ENCODE measurements at places on chromosomes 2 and 18.

DNA sequence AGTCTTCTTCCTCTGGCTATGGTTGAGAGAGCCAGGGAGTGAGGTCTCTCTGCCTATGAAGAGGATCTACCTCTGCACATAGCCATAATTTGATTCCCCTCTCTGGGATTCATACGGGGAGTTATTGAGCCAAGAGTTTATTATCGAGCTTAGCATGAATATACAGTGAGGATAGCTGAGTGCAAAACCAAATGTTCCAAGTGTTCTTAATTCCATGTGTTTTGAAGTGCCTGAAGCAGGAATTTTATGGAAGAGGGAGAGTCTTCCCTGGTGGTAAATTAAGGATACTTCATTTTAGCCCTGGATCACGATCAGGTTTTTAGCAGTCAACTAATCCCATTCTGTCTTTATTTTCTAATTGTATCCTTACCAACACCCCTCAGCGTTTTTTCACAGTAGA is 270.6 kb downstream of the C1D start:
- DNase-seq = no peak

DNA sequence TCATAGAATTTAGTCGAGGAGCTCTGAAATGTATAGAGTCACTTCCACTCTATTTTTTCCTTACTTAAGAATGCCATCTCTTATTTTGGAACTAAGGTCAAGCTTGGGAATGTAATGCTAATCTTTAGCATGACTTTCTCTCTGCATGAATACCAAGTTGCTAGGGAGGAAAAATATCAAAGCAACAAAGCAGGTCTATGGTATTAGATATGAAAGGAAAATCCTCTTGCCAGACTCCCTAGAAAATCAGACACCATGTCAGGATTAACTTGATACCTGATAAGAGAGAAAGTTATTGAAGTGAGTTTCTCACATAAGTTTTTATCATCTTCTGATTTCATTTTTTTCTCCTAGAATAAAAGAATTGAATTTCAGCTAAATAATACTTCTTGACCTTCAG is 341.7 kb upstream of the ZNF804A start:
- no peak for DNase-seq

- DNase-seq = no peak
Measured at GRCh38 chr2:5121642-5122041, 570.5 kb upstream of the SOX11 start.

DNA sequence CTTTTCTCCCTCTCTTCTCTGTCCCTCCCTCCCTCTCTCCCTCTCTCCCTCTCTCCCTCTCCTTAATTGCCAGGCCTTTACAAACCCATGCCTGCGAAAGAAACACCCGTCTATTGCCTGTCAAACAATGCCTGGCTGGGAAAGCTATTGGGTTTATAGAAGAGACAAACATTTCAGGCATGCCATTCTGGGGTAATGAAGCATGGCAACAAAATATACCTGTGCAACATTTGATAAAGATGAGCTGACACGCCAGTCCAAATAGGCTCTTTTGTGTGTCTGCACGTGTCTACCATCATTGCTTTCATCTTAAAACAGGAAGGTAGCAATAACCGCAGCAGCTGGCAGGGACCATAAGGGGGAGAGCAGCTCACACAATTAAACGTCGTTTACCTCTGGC is 282.1 kb downstream of the ZNF516 start:
- DNase-seq = no peak

DNA sequence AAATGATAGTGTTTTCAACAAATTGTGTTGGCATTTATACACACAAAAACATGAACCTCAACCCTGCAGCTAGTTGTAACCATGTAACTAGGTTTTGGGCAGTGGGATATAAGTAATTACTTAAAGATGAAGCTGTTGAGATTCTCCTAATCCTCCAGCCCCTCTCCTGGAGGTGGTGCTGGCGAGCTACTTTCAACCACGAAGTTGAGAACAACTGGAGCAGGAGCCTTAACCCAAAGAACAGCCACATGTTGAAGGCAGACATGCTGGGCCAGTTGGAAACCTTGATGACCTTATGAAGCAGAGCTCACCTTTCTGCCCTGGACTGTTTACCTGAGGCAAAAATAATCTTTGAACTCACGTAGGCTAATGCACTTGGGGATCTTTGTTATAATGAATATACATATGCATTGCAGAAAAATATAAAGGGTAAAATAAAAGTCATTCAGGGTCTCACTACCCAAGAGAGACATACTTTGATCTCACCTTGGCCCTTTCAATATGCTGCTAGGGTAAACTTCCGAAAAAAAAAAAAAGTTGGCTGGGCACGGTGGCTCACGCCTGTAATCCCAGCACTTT is 89.6 kb upstream of the NPAS2 start:
- no peak for DNase-seq

- no peak for DNase-seq
Measured at GRCh38 chr2:213065583-213066442, 85.6 kb downstream of the IKZF2 start.

DNA sequence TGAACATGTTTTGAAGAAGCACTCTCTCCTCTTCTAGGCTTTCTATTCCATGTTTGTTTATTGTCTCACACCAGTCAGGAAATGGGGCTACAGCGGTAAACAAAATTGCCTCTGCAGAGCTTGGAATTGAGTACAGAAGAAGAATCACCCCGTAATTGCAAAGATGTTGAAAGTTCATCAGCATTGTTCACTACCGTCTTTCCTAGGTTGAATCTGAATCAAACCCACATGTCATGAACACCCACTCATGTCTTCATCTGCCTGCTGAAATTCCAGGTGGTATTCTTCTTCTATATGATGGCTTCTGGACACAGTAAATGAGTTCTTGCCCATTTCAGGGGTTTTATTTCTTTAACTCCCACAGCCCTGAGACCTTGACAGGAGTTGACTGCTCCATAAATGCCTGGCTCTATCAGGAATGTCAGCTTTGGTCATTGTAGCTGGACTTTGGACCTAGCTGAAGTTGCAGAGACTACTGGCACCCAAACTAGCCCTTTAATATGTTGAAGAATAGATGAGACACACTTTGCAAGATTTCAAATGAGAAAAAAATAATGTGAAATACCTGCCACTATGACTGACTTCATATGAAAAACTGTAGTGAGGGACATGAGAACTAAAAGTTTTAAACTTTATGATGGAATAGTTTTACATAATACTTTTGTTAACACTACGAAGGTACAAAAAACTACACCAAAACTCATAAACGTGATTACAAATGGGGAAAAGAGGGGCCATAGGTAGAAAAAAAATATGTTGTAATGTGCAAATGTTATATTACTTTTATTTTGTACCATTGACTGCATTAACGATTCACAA is 1235.3 kb upstream of the ZEB2 start:
- no peak for DNase-seq

- no peak for DNase-seq
Measured at GRCh38 chr2:178109813-178110212, 2.4 kb upstream of the RBM45 start.

DNA sequence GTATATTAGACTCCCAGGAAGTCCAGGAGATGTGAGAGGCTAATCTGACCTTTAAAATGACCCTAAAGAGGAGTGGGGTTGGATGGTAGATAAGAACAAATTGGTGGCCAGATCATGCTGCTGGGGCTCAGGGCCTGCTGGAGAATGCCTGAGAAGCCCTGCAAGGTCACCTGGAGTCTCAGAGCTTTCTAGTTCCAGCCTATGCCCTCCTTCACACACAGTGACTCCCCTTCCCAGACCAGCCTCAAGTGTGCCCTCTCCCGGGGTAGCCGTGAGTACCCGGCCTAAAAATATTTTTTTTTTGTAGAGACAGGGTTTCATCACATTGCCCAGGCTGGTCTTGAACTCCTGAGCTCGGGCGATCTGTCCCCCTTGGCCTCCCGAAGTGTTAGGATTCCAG is 44.2 kb upstream of the FZD5 start:
- no peak for DNase-seq

DNA sequence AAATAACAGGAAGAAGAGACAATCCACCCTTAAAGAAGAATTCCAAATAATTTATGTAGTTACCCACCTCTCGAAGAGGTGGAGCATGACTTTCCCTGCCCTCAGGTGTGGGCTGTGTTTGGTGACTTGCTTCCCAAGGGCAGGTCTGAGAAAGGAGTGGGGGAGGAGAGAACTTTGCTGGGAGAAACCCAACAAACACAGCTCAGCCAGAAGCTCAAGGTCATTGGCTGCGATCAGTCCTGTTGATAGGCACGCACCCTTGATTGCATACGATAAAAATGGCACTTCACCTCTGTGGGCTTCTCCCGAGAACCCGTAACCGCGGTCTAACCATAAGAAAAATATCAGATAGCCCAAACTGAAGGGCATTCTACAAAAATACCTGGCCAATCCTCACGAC is 157.5 kb upstream of the ID2 start:
- no peak for DNase-seq

- DNase-seq = no peak
Measured at GRCh38 chr2:149221898-149222297, 108.5 kb upstream of the LYPD6 start.

DNA sequence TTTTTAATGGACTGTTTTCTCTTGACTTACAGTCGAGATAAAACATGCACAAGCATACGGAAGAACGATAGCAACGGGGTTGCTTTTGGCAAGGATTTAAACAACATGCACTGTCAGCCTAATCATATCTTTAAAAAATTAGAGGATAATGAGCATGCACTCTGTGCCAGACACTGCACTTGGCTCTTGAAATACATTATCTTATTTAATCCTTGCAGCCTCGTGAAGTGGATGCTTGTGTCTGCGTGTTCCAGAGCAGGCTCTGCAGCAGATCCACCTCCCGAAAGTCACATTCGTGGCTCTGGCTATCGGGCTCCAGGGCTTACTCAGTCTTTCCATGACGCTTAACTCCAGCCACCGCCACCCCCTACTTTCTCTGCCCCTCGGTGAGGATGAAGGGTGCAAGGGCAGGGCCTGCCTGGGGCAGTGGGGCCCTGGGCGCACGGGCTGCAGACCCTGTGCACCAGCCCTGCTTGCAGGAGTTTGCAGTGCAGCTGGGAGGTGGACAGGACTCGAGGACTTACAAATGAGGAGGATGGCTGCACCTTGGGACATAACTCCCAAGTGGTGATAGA is 61.7 kb downstream of the ACKR3 start:
- DNase-seq = no peak

- no peak for DNase-seq
Measured at GRCh38 chr2:43478412-43479086, 117.3 kb downstream of the THADA start.

GRCh38 chr2:232097260-232097659 is 135.7 kb downstream of the DIS3L2 start:
- DNase-seq = no peak

GRCh38 chr2:120736624-120737339 is 1.1 kb downstream of the GLI2 start:
- no peak for DNase-seq

DNA sequence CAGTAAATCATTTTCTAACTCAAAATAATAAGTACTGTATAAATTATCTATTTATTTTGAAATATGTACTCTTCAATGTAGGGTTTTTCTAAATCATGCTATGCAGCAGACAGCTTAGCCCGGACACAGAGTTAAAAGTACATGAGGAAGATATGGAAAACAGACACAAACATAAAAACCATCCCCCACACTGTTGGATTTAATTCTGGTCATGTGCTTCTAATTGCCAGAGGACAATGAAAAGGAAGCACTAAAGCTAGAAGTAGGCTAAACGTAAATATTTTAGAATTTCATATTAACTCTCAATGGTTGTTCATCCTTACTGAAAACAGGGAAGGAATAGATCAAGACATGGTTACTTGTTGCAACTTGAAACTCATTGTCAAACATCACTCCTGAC is 420.7 kb downstream of the ERBB4 start:
- DNase-seq = no peak

GRCh38 chr2:88053934-88054781 is 1.4 kb downstream of the KRCC1 start:
- no peak for DNase-seq

GRCh38 chr2:207282916-207283315 is 117.2 kb upstream of the KLF7 start:
- DNase-seq = no peak

DNA sequence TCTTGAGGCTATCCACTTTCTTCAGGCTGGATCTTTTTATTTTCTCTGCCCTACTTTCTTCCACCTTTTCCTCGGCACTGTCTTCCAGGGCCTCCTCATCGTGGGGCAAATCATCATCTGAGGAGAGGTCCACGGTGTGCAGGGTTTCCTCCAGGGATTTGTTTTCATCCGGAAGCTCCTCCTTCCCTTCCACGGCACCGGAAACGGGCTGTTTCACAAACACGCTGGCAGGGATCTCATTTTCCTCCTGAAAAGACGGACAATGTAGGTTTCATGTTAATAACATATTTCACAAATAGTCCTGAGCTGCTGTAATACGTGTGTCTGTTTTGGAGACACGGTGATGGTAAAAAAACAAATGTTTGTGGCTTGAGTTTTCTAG is 10.4 kb downstream of the CAVIN2 start:
- DNase-seq = no peak

GRCh38 chr18:2049986-2050385 is 521.3 kb downstream of the METTL4 start:
- DNase-seq = no peak

GRCh38 chr2:48016225-48017019 is 110.1 kb upstream of the FBXO11 start:
- no peak for DNase-seq

GRCh38 chr2:144522897-144523595 is 3.1 kb upstream of the ZEB2 start:
- no peak for DNase-seq

DNA sequence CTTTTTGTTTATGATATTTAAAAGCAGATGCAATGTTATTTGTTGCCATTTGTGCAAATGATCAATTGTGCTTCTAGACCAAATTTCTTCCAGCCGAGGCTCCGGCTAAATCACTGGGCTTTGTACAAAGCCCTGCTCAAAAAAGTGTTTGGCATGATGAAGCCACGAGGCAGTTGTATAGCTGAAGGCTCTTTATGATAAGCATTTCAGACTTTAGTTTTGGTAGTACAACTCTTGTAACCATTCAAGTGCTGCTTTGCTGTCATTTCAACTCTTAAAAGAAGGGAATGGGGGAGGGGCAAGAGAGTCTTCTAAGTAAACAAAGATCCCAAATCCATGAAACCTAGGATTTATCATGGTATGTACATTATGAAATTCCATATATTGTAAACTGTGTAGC is 3.3 kb upstream of the ZNF532 start:
- no peak for DNase-seq

DNA sequence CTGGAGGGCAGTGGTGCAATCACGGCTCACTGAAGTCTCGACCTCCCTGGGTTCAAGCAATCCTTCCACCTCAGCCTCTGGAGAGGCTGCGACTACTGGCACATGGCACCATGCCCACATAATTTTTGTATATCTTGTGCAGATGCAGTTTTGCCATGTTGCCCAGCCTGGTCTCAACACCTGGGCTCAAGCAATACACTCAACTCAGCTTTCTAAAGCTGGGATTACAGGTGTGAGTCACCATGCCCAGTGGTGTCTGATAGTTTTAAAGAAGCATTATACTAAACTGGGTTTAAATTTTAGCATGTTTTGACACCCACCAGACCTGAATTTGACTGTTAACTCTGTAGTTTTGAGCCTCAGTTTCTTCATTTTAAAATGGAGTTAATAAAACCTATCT is 109.4 kb upstream of the SLC38A11 start:
- no peak for DNase-seq

DNA sequence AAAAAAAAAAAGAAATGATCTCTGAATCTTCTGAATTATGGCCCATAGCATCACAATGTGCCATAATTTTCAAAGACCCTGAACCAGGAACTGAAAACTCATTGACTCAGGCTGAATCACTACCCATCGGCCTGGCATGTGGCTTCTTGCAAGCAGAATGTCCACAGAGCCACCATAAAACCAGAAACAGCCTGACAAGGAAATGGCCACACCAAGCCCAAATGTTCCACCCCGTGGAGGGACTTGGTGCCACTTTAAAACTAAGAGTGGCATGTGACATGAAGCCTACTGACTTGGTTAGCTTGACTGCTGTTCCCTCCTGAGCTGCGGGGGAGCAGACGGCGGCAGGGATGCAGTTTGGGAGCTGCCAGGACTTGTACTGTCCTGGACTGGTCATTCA is 71.2 kb upstream of the RBM44 start:
- peak; percentile 37 for DNase-seq
